Renal pelvis (tissue), 12 donors: ENCODE measurements at places on chromosomes 2 and 18.

DNA sequence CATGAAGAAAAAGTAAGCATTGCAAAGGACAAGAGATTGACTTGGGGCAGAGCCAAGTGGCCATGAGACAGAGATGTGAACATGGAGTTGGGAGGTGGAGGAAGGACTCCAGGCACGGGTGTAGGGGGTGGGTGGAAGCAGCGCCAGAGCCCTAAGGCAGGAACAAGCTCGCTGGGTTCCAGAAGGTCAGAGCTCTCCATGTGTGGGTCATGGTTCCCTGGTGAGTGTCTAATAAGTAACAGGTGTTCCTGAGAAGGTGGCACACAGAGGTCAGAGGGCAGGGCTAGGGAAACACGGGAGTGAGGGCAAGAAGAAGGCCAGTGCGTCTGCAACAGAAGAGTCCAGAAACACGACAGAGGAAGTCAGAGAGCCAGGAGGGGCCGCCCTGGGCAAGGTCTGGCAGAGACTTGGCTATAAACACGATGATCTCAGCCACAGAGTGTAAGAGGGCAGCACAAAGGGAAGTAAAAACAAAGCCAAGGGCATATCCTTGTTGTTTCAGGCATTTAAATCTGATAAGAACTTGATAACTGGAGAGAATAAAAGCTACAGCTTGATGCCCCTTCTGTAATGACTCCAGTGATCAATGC, 260.8 kb downstream of the TGIF1 start:
- DNase-seq = no peak

DNA sequence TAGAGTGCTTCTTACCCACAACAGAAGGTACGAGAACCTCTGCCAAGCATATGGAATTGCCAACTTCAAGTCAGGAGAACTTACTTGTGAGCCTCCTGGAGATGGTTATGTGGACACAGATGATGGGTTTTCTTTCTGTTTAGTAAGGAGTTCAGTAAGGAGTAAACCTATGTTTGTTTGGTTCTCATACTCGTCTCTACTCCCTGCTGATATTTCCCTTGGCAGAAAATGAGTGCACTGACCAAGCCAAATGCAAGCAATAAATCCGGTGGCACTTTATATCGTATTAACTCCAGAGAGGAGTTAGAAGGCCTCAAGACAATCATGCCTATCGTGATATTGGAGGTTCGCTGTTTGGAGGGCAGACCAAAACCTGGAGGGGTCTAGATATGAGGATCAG, 83.2 kb upstream of the CYP1B1 start:
- no peak for DNase-seq

DNA sequence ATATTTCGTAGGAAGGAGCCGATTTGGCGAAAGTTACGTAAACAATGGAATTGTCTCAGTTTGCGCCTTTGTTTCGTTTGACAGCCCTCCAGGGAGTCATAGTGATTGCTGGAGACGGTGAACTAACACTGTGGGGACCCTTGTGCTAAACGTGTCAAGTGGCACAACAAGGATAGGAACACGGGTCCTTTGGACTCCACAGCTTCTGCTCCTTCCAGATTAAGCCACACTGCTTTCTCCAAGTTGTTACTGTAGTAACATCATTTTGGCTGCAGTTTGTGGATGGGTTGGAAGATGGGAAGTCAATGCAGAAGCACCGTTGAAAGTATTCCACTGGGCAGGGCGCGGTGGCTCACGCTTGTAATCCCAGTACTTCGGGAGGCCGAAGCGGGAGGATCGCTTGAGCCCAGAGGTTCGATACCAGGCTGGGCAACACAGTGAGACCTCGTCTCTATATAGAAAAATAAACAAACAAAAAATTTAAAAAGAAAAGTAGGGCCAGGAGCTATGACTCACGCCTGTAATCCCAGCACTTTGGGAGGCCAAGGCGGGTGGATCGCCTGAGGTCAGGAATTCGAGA, 636 bp upstream of the IMMT start:
- DNase-seq = no peak

DNA sequence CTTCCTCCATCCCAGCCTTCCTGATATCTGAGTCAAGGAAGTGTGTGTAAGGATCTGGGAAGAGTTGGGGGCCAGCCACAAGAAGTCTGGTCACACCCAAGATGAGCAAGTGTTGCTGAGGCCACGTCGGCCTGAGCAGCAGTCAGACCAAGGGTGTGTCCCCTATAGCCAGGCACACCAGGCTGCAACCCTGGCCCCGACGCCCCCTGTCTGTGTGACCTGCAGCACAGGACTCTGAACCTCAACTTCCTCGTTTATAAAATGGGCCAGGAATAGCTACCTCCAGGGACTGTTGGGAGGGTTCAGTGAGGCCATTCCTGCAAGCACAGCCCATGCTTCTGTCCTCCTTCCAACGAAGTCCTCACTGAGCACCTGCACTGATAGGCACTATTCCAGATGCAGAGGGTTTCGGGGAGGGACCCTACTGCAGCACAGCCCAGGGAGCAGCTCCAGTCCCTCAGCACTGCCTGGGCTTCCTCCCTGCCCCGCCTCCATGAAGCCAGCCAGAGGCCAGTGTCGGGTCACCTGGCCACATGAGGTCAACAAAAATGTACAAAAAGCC, 13.3 kb downstream of the LIMS2 start:
- DNase-seq = no peak

DNA sequence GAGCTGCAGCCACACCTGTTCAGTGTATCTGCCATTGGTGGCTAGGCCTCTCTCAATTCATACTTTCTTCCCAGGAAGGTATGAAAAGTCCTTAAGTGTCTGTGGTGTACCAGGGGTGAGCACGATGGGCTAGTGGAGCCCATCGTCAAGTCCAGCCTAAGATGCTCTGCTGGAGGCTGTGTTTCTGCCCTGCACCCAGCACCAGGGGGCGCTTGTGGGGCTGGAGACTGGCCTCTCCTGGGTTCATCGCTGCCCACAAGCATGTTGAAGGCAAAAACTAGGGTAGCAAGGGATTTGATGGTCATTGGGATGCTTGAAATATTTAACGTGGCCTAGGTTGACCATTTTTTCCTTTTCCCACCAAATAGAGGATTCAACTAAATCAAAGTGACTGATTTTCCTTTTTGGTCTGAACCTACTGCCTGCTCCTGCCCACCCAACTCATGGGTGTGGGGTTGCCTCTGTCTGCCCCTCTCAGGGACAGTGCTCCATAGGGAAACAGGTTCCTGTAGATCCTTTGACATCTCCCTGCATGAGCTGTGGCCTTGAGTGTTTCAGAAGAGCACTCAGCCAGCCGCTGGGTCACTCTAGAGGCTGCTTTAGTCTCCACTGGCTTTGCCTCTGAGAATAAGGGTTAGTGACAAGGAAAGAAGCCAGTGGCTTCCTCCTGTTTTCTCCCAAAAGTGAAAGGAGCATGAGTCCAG, 59.0 kb downstream of the TPGS2 start:
- no peak for DNase-seq

GRCh38 chr2:19900931-19901441, 797 bp downstream of the TTC32 start:
- no peak for DNase-seq
